Right atrium auricular region (tissue), 2 donors: ENCODE measurements at places on chromosomes 13 and 19.

DNA sequence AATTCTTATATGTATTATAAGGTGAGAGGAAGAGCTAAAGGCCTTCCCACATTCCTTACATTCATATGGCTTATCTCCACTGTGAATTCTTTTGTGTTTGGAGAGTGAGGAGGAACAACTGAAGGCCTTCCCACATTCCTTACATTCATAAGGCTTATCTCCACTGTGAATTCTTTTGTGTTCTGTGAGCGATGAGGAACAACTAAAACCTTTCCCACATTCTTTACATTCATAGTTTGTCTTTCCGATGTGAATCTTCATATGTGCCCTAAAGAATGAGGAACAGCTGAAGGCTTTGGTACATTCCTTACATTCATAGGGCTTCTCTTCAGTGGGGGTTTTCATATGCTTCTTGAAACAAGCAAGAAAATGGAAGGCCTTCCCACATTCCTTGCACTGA is 13.3 kb downstream of the ZNF699 start:
- no peaks in the 10 kb centered on the region for H3K4me1 ChIP-seq
- no peak overlapping the region for H3K4me3 ChIP-seq
- H3K27ac ChIP-seq, result no peak overlapping the region
- no peak for DNase-seq

GRCh38 chr13:91313103-91313502 is 34.4 kb upstream of the MIR17HG start:
- H3K36me3 ChIP-seq, result no peaks in the 10 kb centered on the region
- no peaks in the 10 kb centered on the region for H3K4me1 ChIP-seq
- DNase-seq, result no peak

DNA sequence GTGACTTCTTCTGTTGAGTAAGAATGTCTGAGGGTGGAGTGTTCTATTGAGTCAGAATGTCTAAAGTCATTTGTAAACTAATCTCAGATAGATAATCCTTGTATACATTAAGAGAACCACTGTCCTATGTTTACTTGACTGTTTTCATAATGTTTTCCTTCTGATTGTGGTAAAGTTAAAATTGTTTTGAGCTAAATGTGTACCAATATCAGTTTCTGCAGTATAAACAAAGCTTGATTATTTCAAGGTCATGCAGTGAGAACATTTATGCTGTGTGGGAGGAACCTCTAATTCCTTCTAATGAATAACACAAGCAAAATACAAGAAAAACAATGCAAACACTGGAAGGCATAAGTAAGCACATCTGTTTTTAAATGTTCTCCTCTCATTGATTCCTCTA is 434.6 kb downstream of the FGF14 start:
- H3K4me1 ChIP-seq, result no peaks in the 10 kb centered on the region
- H3K4me3 ChIP-seq, result no peak overlapping the region
- H3K36me3 ChIP-seq, result no peaks in the 10 kb centered on the region

DNA sequence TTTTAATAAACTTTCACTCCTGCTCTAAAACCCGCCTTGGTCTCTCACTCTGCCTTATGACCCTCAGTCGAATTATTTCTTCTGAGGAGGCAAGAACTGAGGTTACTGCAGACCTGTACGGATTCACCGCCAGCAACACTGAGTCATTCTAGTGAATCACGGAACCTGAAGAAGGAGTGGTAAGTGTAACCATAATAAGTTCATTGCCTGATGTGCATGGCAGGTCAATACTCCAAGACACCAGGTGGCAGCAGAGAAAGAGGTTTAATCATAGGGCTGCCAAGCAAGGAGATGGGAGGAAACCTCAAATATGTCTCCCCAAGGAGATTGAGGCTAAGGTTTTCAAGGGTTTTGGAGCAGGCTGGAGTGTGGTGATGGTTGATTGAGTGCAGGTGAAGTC is 204.3 kb upstream of the IPO5 start:
- no peaks in the 10 kb centered on the region for H3K36me3 ChIP-seq
- DNase-seq, result no peak
- H3K4me1 ChIP-seq, result peaks cover 4% of the 10 kb centered on the region
- no peak overlapping the region for H3K4me3 ChIP-seq

- H3K27ac ChIP-seq, result no peak overlapping the region
- no peak overlapping the region for H3K4me3 ChIP-seq
- H3K4me1 ChIP-seq, result no peaks in the 10 kb centered on the region
- H3K27me3 ChIP-seq, result no peaks in the 10 kb centered on the region
- peaks cover 24% of the 10 kb centered on the region for H3K36me3 ChIP-seq
Observed at GRCh38 chr13:98834254-98834960, 81.9 kb upstream of the SLC15A1 start.

GRCh38 chr13:97285221-97285955 is 63.3 kb downstream of the MBNL2 start:
- DNase-seq, result no peak
- H3K4me1 ChIP-seq, result peaks cover 23% of the 10 kb centered on the region
- H3K27ac ChIP-seq, result no peak overlapping the region
- no peaks in the 10 kb centered on the region for H3K27me3 ChIP-seq

GRCh38 chr13:30329009-30329585 is 21.7 kb upstream of the KATNAL1 start:
- H3K27ac ChIP-seq, result no peak overlapping the region
- no peaks in the 10 kb centered on the region for H3K27me3 ChIP-seq
- DNase-seq, result no peak
- H3K4me1 ChIP-seq, result peaks cover 9% of the 10 kb centered on the region
- H3K4me3 ChIP-seq, result no peak overlapping the region

DNA sequence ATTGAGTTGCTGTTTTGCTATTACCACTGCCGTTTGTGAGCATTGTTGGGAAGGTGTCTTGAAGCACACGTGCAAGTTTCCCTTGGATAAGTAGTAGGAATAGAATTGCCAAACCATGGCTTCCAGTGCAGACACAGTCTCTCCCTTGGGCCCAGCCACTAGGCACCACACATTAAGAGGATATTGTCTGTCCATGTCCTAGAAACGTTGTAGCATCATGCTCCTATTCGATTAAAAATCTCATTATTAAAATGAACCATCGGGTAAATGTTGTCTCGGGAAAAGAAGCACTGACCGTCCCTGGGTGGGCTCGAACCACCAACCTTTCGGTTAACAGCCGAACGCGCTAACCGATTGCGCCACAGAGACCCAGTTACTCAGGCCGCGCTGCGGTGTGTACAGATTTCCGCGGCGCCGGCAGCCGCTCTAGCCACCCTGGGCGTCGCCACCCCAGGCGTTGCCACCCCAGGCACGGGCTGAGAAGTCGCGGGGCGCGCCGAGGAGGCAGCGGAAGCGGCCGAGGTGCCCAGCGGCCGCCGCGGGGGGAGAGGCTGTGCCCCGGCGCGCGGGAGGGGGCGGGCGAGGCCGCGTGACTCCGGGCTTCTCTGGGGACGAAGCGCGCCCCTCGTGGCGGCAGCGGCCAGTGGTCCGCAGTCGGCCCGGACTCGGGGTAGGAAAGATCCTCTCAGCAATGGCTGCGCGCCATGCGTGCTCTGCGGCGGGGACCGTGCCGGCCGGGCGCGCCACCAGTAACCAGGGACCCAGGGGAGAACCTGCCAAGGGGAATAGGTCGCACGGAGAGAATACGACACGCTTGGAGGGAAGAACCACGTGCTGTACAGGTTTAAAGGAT is 56.2 kb downstream of the USPL1 start:
- no peaks in the 10 kb centered on the region for H3K27me3 ChIP-seq
- no peaks in the 10 kb centered on the region for H3K36me3 ChIP-seq
- peak overlapping the region; percentile 77 for H3K27ac ChIP-seq
- peak overlapping the region; percentile 56 for H3K4me3 ChIP-seq

- peaks cover 21% of the 10 kb centered on the region for H3K36me3 ChIP-seq
- no peak for DNase-seq
Observed at GRCh38 chr13:60492187-60492586, 95.2 kb downstream of the TDRD3 start.

DNA sequence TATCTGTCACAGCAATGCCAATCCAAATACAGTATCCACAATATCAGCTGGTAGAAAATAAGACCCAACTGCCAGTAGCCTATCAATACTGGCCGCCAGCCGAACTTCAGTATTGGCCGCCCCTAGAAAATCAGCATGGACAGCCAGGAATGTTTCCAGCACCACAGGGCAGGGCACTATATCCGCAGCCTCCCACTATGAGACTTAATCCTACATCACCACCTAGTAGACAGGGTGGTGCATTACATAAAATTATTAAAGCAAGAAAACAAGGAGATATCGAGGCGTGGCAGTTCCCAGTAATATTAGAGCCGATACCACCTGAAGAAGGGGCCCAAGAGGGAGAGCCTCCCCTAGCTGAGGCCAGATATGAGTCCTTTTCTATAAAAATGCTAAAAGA is 111.3 kb downstream of the ZNF486 start:
- no peak overlapping the region for H3K27ac ChIP-seq
- no peak for DNase-seq
- no peaks in the 10 kb centered on the region for H3K4me1 ChIP-seq

DNA sequence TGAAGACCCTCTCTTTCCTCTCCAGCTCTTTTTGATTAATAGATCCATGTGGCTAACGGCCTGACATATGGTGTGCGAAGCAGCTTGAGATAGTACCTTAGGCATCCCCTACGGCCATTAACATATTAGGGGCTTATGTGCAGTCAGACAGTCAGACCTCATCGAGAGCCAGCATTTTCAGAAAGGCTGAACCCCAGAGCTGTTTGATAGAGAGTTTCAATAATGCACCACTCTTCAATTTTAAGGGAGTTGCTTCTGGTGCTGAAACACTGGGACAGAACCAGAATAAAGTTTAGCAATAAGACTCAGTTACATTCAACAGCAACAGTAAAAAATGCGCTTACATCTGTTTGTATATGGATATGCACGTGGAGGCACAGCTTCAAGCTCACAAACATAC is 10.8 kb downstream of the POU4F1 start:
- H3K36me3 ChIP-seq, result no peaks in the 10 kb centered on the region
- no peak overlapping the region for H3K27ac ChIP-seq
- no peak for DNase-seq
- H3K4me3 ChIP-seq, result no peak overlapping the region
- no peaks in the 10 kb centered on the region for H3K4me1 ChIP-seq
- peaks cover 54% of the 10 kb centered on the region for H3K27me3 ChIP-seq
